Effector CD4-positive, alpha-beta T cell (primary cell): ENCODE measurements at places on chromosomes 12 and 14.

DNA sequence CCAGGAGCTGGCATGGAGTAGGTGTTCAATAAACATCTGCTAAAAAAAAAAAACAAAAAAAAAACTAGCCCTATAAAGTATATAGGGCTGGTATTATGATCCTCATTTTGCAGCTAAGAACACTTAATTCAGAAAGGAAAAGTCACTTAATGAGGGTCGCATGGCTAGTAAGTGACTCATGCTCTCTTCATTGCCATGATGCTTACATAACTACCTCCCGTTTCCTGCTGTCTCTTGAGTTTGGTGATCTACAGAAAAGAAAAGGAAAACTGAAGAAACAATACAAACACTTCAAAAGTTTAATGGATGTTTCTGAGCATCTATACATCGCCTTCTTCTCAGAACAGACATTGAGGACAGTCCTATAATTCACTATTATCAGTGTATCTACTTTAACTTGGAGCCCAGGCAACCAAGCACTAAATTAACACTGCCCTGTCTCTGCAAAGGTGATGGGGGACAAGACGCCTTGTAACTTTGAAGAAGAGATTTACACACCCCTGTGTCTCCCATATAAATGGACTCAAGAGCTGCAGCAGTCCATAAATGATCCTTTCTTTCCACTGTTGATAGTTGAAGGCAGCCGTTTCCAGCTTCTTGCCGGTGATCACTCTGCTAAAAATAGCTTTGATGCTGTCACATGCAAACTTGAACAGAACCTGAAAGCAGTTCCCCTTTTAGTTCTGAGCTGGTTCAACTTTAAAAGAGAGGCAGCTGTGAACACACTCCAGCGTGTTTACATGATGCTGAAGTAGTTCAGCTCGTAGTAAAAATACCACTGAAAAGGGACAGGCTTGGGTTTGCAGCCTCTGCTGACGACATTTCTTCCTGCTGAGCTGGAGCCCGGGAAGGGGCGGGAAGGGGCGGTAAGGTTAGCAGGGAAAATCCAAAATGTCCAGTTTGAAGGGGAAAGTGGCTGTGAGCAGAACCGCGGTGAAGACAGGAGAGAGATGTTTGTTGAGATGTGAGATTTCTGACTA, 113.3 kb downstream of the FOXN3 start:
- no peak for DNase-seq

GRCh38 chr14:71680736-71681387, 251.4 kb upstream of the RGS6 start:
- no peak for DNase-seq

GRCh38 chr12:110546339-110546738, 36.8 kb downstream of the PPTC7 start:
- no peak for DNase-seq

DNA sequence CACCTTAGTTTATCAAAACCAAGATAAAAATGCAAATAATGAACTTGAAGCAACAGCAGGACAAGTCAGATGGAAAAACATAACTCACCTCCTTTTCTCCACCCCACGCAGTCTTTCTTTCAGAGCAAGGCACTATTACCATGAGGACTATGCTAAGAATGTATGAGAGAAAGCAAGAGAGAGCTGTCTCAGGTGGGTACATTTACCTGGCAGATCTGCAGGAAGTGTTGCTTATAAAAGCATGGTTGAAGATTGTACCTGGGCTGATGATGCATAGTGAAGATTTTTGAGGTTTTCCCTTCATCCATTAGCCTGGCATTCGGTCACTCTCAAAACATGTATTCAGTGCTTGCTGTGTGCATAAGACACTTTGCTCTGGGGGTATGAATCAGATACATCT, 68.8 kb upstream of the IFNG-AS1 start:
- DNase-seq: no peak
